ENCODE measurements at places on chromosomes 3 and 15.

DNA sequence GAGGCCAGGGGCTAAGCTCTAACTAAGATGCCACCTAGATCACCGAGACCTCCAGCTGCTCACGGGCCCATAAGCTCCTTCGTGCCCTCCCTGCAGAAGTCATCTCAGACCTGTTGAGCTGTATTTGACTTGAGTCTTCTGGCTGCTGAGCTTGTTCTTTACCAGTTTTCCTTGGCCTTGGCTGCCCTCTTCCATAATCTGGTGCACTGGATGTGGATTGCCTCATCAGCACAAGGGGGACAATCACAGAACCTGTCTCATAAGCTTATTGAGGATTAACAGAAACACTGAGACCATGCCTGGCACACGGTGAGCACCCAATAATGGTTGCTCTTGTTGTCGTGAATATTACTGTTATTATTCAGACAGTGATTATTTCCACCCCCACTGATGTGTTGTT is 101.1 kb downstream of the EPHB1 start:
- no peak for DNase-seq

DNA sequence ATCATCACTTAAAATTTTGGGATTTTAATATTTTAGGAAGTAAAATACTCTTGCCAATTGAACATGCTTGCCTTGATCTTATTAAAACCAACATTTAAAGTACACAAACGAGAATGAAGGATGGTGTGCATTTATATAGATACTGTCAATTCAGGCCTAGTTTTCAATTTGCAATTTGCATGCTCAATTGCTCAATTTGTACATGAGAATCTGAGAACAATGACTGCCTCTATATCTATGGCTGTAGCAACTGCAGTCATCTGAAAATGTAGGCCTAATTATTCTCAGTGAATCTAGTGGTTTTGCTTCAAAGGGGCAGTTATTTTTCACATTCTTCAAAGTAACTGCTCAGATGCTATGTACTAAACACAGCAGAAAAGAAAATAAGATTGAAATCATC is 18.8 kb downstream of the ZBBX start:
- no peak for DNase-seq

DNA sequence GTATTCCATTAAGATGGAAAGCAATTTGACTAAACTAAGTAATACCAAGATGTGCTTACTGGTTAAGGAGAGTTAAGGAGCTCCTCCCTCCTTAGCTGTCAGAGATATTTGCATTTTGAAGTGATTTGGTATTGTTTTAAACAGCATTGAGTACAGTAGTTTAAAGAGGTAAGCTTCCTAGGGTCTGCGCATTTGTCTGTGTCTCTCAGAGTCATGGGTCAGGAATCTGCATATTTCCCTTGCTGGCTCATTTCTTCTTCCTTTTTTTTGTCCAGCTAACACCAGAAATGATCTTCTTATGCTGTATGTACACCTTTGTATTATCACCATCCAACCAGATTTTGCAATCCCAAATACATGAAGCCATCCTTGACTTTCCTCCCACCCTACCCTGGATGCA is 163.0 kb upstream of the BFSP2 start:
- DNase-seq: no peak

DNA sequence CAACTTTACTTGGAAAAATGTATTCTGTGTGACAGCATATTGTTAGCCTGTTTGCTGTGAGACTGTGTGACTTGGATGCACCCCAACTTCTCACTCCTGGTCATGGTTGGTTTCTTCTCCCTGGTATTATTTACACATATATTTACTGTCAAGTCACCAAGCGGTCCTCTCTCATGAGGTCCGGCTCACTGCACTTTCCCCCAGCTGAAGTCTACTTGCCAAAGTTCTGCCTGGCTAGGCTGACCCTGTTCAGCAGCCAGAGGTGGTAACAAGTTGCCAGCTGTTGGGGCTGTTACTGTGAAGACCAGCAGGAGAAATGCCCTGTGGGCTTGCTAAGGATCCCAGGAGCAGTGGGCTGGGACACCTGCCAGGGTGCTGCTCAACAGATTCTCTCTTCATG is 337.5 kb downstream of the MFSD1 start:
- no peak for DNase-seq

GRCh38 chr3:197736010-197736490 is 654 bp downstream of the RUBCN start:
- peak; percentile 56 for DNase-seq

- peak; percentile 69 for DNase-seq
These were observed 51.8 kb downstream of the RGMA start for GRCh38 chr15:93036951-93037819.

DNA sequence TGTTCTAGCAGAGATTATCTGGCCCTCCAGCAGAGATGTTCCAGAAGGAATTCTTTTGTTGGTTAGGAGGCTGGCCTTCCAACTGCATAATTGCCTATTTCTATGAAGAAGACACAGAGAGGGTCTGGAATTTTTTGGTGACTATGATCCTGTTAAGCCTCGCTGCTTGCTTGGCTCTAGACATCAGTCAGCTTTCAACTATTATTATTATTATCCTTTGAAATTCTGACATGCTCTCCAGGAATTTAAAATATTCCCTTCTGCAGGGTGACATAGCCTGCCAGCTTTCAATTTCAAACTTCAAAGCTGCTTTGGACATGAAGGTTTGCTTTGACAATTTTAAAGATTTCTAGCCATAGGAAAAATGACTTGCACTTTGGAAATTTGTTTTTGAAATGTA is 26.3 kb upstream of the ZNF148 start:
- DNase-seq: peak; percentile 44

- DNase-seq: peak; percentile 51
These were observed 688 bp downstream of the XPC start for GRCh38 chr3:14177580-14178246.

DNA sequence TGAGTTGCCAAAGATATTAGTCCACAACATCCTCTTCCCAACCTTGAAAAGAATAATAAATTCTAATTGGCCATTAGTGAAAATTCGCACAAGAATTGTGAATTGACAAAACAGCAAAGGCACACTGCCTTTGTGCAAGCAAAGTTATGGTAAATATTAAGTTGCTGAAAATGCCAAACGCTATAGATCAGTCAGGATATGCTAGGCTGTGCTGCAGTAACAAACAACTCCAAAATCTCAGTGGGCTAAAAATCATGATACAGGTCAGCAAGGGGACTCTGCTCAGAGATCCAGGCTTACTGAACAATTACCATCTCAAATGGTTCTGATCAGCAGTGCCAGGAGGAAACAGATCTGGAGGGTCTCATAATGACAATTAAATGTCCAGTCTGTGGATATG is 238.0 kb upstream of the IGF1R start:
- no peak for DNase-seq

DNA sequence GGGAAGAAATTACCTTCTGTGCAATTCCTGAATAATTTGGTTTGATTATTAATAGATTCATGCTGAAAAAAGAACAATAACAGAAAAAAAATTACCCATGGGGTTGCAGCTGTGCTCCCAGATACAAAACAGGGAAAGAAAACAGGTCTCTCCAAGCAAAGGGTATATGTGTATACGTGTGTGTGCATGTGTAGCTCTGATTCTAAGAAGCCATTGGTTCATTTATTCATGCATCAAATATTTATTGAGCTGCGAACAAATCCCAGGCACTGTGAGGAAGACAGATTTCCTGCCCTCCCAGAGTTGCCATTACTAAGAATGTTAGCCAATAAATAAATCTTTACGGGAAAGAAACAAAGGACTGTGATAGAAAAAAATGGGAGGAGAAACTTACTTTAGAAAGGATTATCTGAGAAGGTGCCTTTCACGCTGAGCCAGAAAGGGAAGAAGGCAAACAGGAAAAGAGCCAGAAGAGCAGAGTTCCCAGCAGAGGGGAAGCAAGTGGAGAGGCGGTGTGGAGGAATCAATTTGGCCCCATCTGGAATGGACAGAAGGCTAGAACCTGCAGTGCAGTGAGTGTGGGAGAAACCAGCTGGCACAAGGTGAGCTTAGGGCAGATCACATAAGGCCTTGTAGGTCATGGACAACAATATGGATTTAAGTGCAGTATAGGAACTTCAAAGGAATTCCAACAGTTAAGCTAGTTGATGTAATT is 20.7 kb downstream of the CHL1 start:
- no peak for DNase-seq

DNA sequence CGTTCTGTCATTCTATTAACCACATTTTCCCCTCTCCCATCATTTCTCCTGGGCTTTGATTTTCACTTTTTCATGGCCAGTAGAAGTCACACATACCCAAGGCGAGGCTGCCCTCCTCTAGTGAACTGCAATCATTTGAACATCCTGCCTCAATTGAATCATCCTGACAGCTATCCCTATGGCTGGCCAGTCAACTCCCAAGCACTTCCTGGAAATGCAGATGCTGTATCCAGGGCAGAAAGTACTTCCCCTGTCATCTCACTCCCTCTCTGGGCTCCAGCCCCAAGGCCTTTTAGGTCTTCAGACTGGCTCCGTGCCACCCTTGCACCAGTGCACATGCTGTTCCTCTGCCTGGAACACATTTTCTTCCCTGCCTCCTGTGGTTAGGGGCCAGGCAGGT is 738.3 kb upstream of the CFAP20DC start:
- no peak for DNase-seq

DNA sequence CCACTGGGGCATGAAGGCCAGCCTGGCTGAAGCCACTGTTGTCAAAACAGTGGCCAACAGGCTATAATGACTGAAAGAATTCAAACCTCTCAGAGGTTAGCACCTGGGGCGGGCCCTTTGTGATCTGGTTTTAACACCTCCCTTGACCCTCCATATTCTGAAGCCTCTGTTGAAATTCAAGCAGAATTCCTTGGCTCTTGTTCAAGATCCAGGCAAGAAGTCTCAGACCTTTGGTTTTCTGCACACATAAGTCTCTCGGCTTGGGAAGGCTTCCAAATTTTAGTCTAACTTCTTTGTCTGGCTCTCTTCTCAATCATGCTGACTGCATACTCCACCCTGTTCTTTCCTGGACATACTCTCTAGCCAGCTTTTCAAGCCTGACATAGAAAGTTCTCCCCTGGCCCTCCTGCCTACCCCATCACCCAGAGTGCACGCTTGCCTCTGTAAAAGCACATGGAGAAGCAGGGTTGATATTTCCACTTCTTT is 144.5 kb downstream of the PDZRN3 start:
- no peak for DNase-seq

- DNase-seq: no peak
These were observed 2.0 kb downstream of the FSTL1 start for GRCh38 chr3:120448756-120449155.

- peak; percentile 42 for DNase-seq
These were observed 8.3 kb upstream of the PGPEP1L start for GRCh38 chr15:99015698-99016568.

All from SW480 (cell line).